ENCODE measurements at places on chromosomes 13 and 19.

DNA sequence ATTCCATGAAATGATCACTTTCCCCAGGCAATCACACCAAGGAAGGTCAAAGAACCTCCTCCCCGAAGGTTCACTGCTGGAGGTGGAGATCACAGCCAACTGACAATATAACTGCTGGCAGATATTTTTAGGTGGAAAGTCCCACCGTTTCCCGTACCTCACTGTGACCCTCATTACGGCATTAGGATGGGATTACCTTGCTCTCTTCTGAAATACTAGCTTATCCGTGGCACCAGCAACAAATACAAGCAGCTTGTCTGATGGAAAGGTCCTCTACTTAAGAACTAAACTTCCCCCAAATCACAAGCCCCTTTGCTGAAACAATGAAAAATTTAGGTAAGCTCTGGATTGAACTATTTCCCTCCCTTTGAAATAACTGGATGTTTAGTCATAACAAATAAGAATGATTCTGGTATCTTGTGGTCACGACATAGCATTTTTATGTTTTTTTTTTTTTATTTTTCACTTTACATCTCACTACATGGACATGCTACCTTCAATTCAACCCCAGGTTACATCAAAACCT, 178.9 kb downstream of the COL4A1 start:
- DNase-seq = peak; percentile 63

DNA sequence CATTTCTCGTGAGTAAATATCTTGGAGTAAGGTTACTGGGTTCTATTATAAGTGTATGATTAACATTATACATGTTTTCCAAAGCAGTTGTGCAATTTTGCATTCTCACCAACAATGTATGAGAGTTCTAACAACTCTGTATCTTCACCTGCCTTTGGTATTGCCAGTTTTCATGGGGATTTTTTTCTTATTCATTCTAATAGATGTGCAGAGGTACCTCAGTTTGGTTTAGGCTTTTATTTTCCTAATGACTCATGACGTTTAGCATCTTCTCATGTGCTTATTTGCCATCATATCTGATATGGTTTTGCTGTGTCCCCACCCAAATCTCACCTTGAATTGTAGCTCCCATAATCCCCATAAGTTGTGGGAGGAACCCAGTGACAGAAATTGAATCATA, 7.7 kb upstream of the NUDT15 start:
- no peak for DNase-seq

GRCh38 chr19:29603308-29603707, 2.8 kb upstream of the POP4 start:
- no peak for DNase-seq

DNA sequence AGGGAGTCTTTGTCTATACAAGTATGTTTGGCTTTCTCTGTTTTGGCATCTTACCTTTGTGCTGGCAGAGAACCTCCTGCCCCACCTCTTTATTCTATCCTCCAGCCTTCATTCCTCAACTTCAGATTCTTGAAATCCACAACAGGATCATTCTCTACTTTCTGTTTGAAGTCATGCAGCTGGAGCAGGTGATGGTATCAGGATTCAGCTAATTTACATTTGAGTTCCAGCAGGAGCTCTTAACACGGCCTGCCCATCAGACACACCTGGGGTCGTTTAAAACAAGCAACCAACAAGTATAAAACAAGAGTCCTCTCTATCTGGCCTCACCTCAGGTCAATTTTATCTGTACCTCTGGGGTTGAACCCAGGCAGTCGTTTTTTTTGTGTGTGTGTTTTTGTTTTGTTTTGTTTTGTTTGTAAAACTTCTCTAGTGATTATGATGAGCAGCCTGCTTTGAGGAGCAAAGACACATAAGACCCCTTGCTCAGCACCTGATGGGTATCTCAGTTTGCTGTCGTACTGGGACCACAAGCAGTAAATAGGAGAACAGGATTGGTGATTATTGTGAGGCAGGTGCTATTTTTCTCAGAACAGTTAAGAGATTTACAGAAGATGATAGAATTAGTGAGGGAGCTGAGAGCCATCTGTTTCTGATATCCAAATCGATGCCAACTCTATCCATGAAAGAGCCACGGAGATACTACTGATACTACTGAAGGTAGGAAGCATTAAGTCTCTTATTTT, 78.4 kb downstream of the GPC6 start:
- DNase-seq = no peak

- DNase-seq = peak; percentile 93
These were observed at the start of gene ZNF283 for GRCh38 chr19:43826787-43827754. TSS of gene ZNF283 (plus strand) at chr19:43827321. CDS start at chr19:43833505, 6,184 bp downstream.

- DNase-seq = no peak
These were observed 104.6 kb upstream of the IPO5 start for GRCh38 chr13:97848886-97849285.

- no peak for DNase-seq
These were observed 118.0 kb downstream of the KL start for GRCh38 chr13:33134213-33134612.

- DNase-seq = no peak
These were observed 274.6 kb downstream of the COG6 start for GRCh38 chr13:39930060-39930459.

- DNase-seq = peak; percentile 67
These were observed 41.2 kb downstream of the BRD4 start for GRCh38 chr19:15291089-15291488.

DNA sequence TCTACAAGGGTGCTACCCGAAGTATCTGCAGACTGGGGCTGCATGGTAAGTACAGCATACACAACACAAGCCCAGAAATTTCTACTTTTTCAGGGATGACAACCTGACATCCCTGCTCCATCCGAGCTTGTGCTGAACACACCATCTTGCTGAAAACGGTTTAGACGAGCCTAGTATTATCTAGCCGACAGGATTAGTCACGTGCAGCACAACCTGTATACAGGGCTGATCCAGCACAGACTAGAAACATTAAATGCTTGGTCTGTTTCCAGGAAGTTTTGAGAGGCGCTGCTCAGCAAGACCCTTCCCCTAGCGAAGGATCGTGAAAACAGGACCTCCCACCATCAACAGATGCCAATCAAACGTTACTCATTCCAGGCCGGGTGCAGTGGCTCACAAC, 4.2 kb downstream of the SMIM7 start:
- DNase-seq = no peak
